ENCODE measurements at places on chromosomes 11 and 22. TPM values are rescaled to one million over a fixed set of nuclear protein-coding genes. Genes with fewer than 3 reads are reported as not detected.

GRCh38 chr22:20788627-20789344 is 14.9 kb downstream of the SERPIND1 start:
- DNase-seq = no peak
- no peaks in the 10 kb centered on the region for H3K27me3 ChIP-seq
- peaks cover 7% of the 10 kb centered on the region for H3K36me3 ChIP-seq
- peak overlapping the region; percentile 7 for H3K27ac ChIP-seq

GRCh38 chr22:44813416-44813815 is 61.0 kb downstream of the ARHGAP8 start:
- H3K27ac ChIP-seq = no peak overlapping the region
- no peaks in the 10 kb centered on the region for H3K27me3 ChIP-seq
- no peaks in the 10 kb centered on the region for H3K36me3 ChIP-seq
- no peaks in the 10 kb centered on the region for H3K4me1 ChIP-seq
- DNase-seq = no peak

DNA sequence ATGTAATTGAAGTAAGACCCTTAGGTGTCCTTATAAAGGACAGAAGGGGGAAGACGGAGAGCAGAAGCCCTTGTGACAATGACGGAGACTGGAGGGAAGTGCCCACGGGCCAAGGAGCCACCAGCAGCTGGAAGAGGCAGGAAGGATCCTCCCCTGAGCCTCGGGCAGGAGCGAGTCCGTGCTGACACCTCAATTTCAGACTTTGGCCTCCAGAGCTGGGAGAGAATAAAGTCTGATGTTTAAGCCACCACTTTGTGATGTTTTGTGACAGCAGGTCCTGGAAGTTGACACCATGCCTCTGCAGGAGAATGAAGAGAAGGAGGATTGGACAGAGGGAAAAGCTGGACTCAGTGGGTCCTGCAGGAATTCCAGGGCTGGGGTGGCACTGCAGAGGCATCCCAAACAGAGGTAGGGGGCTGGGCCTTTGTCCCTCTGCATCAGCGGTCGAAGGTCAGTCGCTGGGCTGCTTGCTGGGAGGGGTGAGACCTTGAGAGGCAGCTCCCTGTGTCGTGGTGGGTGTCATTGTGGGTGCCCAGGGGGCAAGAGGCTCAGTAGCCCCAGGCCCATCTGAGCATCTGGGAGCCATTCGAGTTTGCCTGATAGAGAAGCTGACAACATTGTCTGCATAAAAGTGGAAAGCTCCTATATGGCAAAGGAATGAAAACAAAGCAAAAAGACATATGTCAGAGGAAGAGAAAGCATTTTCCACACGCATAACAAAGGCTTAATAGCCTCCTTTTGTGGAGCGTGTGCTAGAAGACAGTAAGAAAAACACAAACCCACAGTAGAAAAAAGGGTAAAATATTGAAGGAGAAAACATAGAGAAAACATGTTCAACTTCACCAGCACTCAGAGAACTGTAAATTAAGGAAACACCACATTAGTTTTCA is 68.8 kb downstream of the RTL6 start:
- DNase-seq = no peak
- peaks cover 3% of the 10 kb centered on the region for H3K27me3 ChIP-seq
- no peak overlapping the region for H3K27ac ChIP-seq
- no peaks in the 10 kb centered on the region for H3K4me1 ChIP-seq

- H3K27ac ChIP-seq = no peak overlapping the region
- no peaks in the 10 kb centered on the region for H3K27me3 ChIP-seq
- H3K36me3 ChIP-seq = no peaks in the 10 kb centered on the region
Measured at GRCh38 chr11:83759148-83759547, 473.0 kb upstream of the CCDC90B start.

DNA sequence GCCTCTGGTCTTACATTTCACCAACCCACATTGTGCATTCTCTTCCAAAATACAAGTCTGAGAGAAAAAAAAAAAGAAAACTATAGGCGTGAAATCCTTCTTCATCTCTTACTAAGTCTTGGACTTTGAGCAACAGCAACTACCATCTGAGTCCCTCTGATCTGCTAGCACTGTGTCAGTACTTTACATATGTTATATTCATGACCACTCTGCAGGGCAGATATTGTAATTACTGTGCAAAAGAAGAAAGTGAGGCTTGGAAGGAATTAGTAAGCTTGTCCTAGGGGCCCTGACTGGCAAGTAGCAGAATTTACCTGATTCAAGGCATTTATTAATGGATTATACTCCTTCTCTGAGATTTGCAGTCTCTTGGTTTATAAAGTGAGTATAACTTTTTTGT is 52.7 kb upstream of the EED start:
- peaks cover 12% of the 10 kb centered on the region for H3K4me1 ChIP-seq
- peaks cover 8% of the 10 kb centered on the region for H3K36me3 ChIP-seq
- DNase-seq = no peak
- no peak overlapping the region for H3K4me3 ChIP-seq
- no peak overlapping the region for H3K27ac ChIP-seq

DNA sequence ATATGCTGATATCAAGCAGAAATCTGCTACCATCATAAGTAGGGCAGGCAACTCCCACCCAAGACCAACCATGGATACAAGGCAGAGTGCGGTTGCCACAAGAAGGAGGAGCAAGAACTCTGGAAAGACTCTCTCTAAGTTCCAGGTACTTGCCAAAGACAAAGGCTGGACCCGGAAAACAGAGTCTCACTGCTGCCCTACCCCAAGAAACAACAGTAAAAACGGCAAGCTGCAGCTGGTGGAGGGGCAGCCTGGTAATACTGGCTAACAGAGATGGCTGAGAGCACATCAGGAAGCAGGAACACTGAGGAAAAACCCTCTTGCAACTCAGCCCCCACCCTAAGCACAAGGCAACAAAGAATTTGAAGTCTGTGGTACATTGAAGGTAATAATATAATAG is 27.7 kb upstream of the NXPE2 start:
- no peak for DNase-seq
- H3K27ac ChIP-seq = no peak overlapping the region
- peaks cover 4% of the 10 kb centered on the region for H3K27me3 ChIP-seq
- no peaks in the 10 kb centered on the region for H3K4me1 ChIP-seq
- H3K36me3 ChIP-seq = no peaks in the 10 kb centered on the region

DNA sequence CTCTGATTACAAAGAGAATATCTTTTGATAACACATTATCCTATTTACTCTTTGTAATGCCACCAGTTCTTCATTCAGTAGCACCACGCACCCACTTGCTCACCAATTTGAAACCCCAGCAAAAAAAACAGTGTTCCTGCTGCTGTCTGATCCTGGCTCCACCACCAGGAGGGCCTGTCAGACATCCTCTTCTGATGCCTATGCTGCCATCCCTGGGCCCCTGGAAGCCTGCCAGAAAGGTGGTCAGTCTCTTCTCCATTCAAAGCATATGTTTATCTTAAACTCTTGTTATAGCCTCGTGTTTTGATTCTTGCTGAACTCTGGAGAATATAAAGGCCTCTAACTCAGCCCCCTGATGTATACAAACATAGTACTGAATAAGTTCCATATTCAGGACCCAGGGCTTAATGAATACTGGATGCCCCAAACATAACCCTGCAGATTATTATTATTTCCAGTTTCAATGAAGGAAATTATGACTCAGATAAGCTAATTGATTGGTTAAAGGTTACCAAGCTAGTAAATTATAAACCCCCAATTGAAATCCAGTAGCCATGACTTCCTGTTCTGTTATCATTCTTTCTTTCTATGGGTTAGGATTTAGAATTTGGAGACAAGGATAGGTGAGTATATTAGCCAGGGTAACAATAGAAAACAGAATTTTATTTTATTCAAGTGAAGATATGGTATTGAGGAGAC is 116.7 kb downstream of the NTM start:
- H3K27me3 ChIP-seq = no peaks in the 10 kb centered on the region
- no peak for DNase-seq
- no peaks in the 10 kb centered on the region for H3K36me3 ChIP-seq
- no peak overlapping the region for H3K4me3 ChIP-seq
- H3K27ac ChIP-seq = no peak overlapping the region
- H3K4me1 ChIP-seq = no peaks in the 10 kb centered on the region

- no peaks in the 10 kb centered on the region for H3K36me3 ChIP-seq
- H3K27me3 ChIP-seq = peaks cover 13% of the 10 kb centered on the region
- H3K27ac ChIP-seq = no peak overlapping the region
- no peak for DNase-seq
- H3K4me1 ChIP-seq = no peaks in the 10 kb centered on the region
Measured at GRCh38 chr11:32386770-32387377, 48.5 kb downstream of the WT1 start.

DNA sequence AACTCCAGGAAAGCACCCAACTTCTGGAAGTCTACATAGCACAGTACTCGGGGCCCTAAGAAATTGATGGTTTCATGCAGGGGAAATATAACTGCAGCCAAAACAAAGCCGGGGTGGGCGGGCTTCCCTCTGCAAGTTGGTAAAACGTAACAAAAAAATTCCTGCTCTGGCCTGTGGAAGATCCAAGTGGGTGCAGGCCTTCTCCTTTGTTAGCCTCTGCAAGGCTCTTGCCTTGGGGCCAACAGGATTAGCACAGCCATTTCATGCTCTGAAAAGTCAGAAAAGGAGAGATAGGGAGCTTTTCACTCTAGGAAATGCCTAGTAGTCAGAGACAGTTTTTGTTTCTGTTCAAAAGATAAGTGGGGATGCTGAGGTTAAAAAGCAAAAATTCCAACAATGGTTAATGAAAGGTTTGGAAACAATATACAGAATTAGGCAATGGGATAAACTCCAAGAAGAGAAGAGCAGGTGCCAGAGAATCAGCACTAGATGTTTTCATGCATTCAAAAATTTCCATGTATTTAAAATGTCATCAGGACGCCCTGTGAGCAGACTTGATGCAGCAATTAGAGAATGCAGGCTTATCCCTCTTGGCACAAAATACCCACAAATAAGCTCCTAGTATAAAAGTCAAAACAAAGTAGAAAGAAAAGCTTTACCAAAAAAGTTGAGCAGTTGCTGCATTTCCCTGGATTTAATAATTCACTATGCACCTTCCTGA is 72.3 kb upstream of the CHRM4 start:
- H3K4me1 ChIP-seq = peaks cover 8% of the 10 kb centered on the region
- peaks cover 4% of the 10 kb centered on the region for H3K36me3 ChIP-seq
- H3K4me3 ChIP-seq = no peak overlapping the region
- DNase-seq = no peak
- no peaks in the 10 kb centered on the region for H3K27me3 ChIP-seq

- no peak overlapping the region for H3K4me3 ChIP-seq
- DNase-seq = no peak
- H3K36me3 ChIP-seq = no peaks in the 10 kb centered on the region
Measured at GRCh38 chr11:15943418-15944197, 412.7 kb downstream of the SOX6 start.

GRCh38 chr11:73326929-73327811 is 19.1 kb downstream of the ARHGEF17 start:
- H3K4me3 ChIP-seq = no peak overlapping the region
- DNase-seq = no peak
- no peaks in the 10 kb centered on the region for H3K27me3 ChIP-seq
- H3K27ac ChIP-seq = no peak overlapping the region
- peaks cover 9% of the 10 kb centered on the region for H3K4me1 ChIP-seq

DNA sequence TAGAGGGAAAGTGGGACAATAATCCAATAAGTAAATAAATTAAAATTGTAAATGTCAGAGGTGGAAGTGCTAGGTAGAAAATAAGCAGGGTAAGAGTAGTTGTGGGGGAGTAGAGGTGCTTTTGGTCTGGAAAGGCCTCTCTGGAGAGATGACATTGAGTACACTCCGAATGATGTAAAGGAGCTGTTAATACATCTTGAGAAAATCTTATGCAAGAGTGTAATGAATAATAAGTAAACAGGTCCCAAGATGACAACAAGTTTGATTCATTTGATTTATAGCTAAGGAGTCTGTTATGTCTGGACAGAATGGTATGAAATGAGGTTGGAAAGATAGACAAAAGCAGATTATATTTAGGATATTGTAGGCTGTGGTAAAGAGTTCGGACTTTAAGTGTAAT is 87.5 kb downstream of the TMEM135 start:
- H3K4me3 ChIP-seq = no peak overlapping the region
- H3K36me3 ChIP-seq = peaks cover 1% of the 10 kb centered on the region
- H3K27me3 ChIP-seq = no peaks in the 10 kb centered on the region
- no peaks in the 10 kb centered on the region for H3K4me1 ChIP-seq
- no peak overlapping the region for H3K27ac ChIP-seq
- no peak for DNase-seq

- no peak for DNase-seq
- no peaks in the 10 kb centered on the region for H3K36me3 ChIP-seq
- no peak overlapping the region for H3K4me3 ChIP-seq
- H3K4me1 ChIP-seq = peaks cover 23% of the 10 kb centered on the region
Measured at GRCh38 chr11:1770528-1770927, 6.8 kb upstream of the CTSD start.

GRCh38 chr11:134252346-134253187 is 585 bp downstream of the THYN1 start:
- peak overlapping the region; percentile 83 for H3K27ac ChIP-seq
- peaks cover 3% of the 10 kb centered on the region for H3K36me3 ChIP-seq
- peaks cover 34% of the 10 kb centered on the region for H3K4me1 ChIP-seq
- no peaks in the 10 kb centered on the region for H3K27me3 ChIP-seq
- peak overlapping the region; percentile 90 for H3K4me3 ChIP-seq

GRCh38 chr11:75350743-75351540 is 519 bp downstream of the ARRB1 start:
- H3K4me1 ChIP-seq = peaks cover 58% of the 10 kb centered on the region
- DNase-seq = peak; percentile 69
- peak overlapping the region; percentile 89 for H3K4me3 ChIP-seq
- H3K27me3 ChIP-seq = no peaks in the 10 kb centered on the region
- peaks cover 10% of the 10 kb centered on the region for H3K36me3 ChIP-seq

GRCh38 chr22:20992456-20993303 is 9.2 kb downstream of the THAP7 start:
- no peaks in the 10 kb centered on the region for H3K27me3 ChIP-seq
- H3K4me3 ChIP-seq = no peak overlapping the region
- no peak overlapping the region for H3K27ac ChIP-seq
- no peaks in the 10 kb centered on the region for H3K36me3 ChIP-seq

- DNase-seq = no peak
- no peak overlapping the region for H3K4me3 ChIP-seq
- peaks cover 6% of the 10 kb centered on the region for H3K36me3 ChIP-seq
- H3K27me3 ChIP-seq = no peaks in the 10 kb centered on the region
- H3K27ac ChIP-seq = no peak overlapping the region
Measured at GRCh38 chr11:65981101-65981740, 19.7 kb downstream of the SART1 start.

GRCh38 chr11:118961189-118961588 is 5.1 kb downstream of the UPK2 start:
- peaks cover 4% of the 10 kb centered on the region for H3K27me3 ChIP-seq
- DNase-seq = no peak
- peaks cover 5% of the 10 kb centered on the region for H3K4me1 ChIP-seq
- H3K4me3 ChIP-seq = no peak overlapping the region
- H3K27ac ChIP-seq = no peak overlapping the region
- H3K36me3 ChIP-seq = no peaks in the 10 kb centered on the region

GRCh38 chr11:66619080-66619554 is 2.7 kb downstream of the RBM14 start:
- H3K36me3 ChIP-seq = peaks cover 50% of the 10 kb centered on the region
- peak overlapping the region; percentile 97 for H3K27ac ChIP-seq
- no peak for DNase-seq
- H3K4me1 ChIP-seq = peaks cover 59% of the 10 kb centered on the region
- peak overlapping the region; percentile 96 for H3K4me3 ChIP-seq
- H3K27me3 ChIP-seq = no peaks in the 10 kb centered on the region

Gene BARX2
- total RNA-seq = not detected

Gene C1QTNF5
- not detected for total RNA-seq

Gene TRIM51
- not detected for total RNA-seq

Gene TSGA10IP
- total RNA-seq = not detected

Gene MCM5
- 194 TPM for total RNA-seq

Gene TRPC6
- not detected for total RNA-seq

Gene RPS25
- total RNA-seq = 1,397 TPM

Gene KIAA1671
- total RNA-seq = 10.0 TPM

Gene DEPDC5
- total RNA-seq = 46.6 TPM

Data from activated naive CD8-positive, alpha-beta T cell treated with anti-CD3 and anti-CD28 coated beads, Interleukin-2, amount 10 ng/mL, durations not matched to agents 7 days and 5 days (primary cell).